ENCODE measurements at places on chromosomes 6 and 20.

- DNase-seq, result no peak
These were observed 12.5 kb downstream of the ROMO1 start for GRCh38 chr20:35711588-35712209.

- peak; percentile 86 for DNase-seq
These were observed 72.4 kb upstream of the BACH2 start for GRCh38 chr6:90369024-90369519.

DNA sequence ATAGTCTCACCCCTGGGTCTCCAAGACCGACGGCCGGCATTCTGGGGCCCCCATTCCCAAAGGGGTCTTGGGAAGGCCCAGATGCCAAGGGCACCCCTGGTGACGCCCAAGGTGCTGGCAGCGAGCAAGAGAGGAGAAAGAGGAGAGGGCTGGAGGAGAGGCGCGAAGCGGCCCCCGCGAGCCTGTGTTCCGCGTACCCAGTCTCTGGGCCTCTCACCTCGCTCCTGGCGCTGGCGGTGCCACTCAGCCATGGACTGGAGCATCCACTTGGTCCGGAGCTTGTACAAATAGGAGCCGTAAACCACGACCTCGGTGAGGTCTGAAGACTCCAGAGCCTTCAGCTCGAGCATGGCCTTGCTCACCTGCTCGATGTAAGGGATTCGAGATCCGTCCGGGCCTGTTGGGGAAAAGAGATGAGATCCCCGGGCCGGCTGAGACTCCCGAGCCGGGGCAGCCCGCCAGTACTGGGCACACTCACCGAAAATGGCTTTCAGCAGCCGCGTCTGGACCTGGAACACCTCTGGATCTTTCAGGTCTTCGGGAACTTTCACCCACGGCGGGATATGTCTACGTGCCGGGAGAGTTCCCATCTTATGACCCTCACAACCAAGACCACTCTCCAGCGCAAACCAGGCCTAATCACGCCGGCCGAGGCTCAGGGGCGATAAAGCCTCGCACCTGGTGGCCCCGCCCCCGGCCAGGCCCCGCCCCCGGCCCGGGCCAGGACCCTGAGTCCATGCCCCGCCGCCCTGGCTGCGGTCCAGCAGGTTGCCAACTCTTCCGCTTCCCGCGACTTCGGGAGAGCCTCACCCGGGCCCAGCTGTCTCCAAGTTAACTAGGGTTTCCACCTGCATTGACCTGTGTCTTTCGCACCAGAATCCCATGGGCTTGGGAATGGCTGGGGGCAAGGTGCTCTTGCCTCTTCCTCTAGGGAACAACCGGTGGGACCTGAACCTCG lies at the start of gene DPPA5:
Gene DPPA5, minus strand, starts transcription at position 641 of the 958 bp plus-strand sequence. Its CDS starts 51 bp downstream, at position 590.
- no peak for DNase-seq

- no peak for DNase-seq
These were observed 6.0 kb upstream of the RIPPLY2 start for GRCh38 chr6:83847179-83847578.

DNA sequence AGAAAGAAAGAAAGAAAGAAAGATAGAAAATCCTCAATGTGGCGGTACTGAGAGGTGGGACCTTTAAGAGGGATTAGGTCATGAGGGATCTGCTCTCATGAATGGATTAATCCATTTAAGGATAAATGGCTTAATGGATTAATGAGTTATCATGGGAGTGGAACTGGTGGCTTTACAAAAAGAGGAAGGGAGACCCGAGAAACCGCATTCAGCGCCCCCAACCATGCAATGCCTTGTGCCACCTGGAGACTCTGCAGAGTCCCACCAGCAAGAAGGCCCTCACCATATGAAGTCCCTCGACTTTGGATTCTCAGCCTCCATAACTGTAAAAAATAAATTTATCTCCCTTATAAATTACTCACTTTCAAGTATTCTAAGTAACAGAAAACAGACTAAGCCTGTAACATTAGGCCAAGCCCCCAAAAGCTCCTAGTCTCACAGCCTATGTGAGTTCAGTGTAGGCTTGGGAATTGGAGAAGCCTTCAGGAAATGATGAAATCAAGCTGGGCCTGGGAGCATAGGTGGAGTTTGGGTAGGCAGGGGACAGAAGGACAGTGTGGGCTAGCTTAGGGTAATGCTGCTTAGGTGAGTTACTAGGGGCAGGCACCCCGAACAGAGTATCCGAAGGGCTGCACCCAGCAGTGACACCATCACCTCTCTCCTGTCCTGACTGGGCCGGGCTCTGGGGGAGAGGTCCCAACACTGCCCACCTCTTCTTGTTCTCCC lies 36.2 kb upstream of the RNF24 start:
- no peak for DNase-seq

Measured in tibial artery (tissue), 4 donors.